ENCODE measurements at places on chromosomes 6 and 20.

DNA sequence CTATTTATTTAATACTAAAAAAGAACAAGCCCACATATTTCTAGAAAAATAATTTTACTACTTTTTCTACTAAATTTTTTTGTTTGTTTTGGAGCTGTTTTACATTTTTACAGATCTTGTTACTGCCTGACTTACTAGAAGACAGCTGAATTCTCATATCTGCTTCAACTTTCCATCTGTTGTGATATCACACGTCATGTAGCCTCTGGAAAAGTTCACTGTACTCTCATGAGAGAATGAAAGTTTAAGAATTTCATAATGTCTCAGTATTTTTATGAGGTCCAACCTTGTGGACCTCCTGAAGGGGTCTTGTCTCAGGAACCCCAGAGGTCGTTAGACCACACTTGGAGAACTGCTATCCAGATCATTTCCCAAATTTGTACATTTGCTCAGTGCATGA, 81.7 kb upstream of the MTHFD1L start:
- no peak for DNase-seq

DNA sequence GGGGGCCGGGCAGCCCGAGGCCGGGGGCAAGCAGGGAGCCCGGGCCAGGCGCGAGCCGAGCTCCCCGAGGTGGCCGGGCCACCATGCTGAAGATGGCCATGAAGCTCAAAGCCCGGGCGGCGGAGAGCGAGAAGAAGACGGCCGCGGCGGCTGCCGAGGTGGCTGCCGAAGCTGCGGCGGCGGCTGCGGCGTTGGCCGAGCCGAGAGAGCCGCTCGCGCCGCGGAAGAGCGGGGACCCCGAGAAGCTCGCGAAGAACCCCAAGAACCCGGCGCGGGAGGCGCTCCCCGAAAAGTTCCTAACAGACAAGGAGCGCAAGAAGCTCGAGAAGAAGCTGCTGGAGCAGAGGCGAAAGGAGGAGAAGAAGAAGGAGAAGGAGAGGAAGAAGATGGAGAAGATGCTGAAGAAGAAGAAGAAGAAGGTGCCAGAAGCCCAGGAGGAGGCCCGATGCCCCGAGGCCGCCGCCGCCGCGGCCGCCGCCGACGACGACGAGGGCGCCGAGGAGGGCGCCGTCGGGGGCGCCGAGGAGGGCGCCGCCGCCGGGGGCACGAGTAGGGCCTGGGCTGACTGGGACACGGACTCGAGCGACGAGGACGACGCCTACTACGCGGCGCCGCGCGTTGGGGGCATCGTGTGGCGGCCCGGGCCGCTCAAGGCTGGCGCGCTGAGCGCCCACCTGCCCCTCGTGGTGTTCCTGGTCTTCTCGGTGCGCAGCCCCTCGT, 37.4 kb downstream of the GNAS start:
- DNase-seq, result no peak

DNA sequence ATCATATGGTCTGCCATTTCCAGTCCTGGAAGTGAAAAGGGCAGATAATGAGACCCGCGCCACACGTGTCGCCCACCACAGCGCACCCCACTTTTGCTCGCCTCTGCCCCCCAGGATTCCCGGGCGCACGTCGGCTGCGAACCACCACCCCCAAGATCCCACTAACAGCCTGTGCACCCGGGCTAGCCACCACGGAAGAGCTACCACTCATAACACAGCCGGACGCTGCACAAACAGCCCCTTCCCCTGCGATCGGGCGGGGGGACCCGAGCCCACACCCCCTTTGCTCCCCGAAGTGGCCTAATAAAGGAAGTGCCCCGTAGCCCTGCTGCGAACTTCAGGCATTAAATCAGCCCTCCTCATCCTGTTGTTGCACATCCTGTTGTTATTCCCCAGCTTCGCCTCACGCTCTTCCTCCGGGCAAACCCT, 506 bp downstream of the CITED2 start:
- DNase-seq, result peak; percentile 8

DNA sequence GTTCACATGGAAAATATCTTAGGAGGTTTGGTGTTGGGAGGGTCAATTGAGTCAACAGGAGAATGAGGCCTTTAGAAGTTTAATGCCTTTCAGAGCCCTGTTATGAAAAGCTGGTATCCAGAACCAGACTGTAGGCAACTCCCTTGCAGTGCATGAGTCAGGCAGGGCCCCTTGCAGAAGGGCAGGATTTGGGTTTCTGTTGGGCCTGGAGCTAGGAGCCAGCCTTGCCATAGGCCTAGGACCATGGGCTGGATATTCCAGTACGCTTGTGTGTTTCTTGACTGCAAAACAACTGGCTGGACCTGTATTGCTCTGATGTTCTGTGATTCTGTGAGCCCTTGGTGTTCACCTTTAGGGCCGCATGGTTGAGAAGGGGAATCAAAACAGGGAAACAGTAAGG, 350.9 kb upstream of the PRND start:
- DNase-seq, result no peak

- no peak for DNase-seq
Measured at GRCh38 chr6:145842693-145843546, 28.3 kb upstream of the FBXO30 start.

- DNase-seq, result no peak
Measured at GRCh38 chr6:13788820-13789219, 25.5 kb downstream of the MCUR1 start.

- DNase-seq, result no peak
Measured at GRCh38 chr6:119610265-119610664, 260.7 kb upstream of the MAN1A1 start.

- no peak for DNase-seq
Measured at GRCh38 chr20:752291-752690, 16.0 kb downstream of the SLC52A3 start.

DNA sequence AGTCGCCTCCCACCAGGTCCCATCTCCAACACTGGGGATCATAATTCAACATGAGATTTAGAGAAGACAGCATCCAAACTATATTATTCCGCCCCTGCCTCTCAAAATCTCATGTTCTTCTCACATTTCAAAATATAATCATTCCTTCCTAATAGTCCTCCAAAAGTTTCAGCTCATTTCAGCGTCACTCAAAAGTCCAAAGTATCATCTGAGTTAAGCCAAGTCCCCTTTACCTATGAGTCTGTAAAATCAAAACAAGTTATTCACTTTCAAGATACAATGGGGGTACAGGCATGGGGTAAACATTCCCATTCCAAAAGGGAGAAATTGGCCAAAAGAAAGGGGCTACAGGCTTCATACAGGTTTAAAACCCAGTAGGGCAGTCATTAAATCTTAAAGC, 39.5 kb upstream of the SUMO4 start:
- DNase-seq, result no peak

- DNase-seq, result no peak
Measured at GRCh38 chr20:24694727-24695528, 225.5 kb downstream of the SYNDIG1 start.

DNA sequence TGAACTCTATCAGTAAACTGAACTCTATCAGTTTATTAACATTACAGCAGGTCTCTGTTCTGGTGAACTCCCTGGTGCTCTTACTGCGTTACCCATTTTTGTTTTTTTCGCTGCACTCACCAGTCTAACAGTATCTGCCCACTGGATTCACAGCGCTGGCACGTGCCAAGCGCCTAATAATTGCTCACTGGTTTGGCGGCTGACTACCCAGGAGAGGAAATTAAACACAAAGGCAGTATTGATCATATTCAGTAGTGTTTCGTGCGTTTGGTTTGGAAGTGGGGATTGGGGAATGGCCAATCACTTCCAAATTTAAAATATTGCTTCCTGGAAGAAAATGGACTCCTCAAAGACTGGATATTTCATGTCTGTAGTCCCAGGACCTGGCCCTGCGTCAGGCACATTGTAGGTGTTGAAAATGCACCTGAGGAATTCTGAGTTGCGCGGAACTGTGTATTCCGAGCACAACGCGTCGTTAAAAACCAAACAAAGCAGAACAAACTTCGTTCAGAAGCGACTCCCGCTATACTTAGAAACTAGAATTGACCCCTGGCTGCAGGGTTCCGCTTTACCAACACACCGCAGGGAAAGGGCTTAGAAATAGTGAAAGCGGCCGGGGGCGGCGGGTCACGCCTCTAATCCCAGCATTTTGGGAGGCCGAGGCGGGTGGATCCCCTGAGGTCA, 1.1 kb upstream of the RPS12 start:
- DNase-seq, result peak; percentile 12

GRCh38 chr6:110875548-110876169, 1.1 kb downstream of the AMD1 start:
- DNase-seq, result peak; percentile 40

DNA sequence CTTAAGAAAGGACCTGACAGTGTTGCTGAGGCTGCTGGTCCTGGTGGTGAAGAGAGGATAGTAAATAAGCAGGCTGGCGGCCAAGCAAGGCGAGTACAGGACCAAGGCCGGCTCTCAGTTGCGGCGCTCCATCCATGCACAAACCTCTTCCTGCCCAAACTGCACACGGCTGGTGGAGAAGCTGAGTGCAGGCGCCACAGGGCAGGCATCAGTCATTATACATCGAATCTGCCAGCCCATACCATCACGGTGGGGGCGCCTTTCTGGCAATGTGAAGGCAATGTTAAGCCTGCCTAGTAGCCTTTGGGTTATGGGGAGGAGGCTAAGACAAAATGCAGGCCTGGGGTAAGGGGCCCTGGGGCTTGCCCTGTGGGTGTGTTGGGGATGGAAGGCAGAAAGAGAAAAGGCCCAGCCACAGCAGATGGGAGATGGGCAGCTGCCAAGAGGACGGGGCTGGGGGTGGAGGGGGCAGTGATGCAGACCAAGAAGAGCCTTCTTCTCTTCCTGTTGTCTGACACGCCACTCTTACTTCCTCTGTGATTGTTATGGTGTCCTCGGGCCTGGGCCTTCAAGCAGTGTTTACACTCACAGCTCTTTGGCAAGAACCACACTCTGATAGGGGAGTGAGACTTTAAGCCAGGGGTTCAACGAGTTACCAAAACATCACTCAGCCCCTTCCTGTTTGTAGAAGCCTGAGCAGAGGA, 20.3 kb upstream of the KCNK16 start:
- no peak for DNase-seq

GRCh38 chr20:2872459-2873009, 747 bp upstream of the PTPRA start:
- DNase-seq, result no peak

DNA sequence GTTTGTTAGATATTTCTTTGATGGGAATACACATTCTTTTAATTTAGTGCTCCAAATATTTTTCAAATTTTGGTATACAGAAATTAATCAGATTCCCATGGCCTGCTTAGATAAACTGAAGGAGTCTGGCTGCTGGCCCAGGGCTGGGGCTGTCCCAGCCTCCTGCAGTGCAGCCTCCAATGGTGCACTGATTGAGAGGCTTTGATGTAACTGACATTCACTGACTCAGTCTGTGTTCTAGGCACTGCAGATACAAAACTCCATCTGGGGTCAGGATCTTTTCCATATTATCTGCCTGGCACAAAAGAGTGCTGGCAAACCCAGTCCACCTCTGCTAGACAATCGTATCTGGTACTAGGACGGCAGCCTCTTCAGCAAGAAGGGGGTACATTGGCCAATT, 64.8 kb downstream of the GRIK2 start:
- DNase-seq, result no peak

- no peak for DNase-seq
Measured at GRCh38 chr6:166442131-166442685, 59.5 kb upstream of the MPC1 start.
